GM19239 (cell line): ENCODE measurements at places on chromosomes 2 and 18.

GRCh38 chr2:41992671-41993434 is 55.0 kb upstream of the PKDCC start:
- DNase-seq, result no peak

DNA sequence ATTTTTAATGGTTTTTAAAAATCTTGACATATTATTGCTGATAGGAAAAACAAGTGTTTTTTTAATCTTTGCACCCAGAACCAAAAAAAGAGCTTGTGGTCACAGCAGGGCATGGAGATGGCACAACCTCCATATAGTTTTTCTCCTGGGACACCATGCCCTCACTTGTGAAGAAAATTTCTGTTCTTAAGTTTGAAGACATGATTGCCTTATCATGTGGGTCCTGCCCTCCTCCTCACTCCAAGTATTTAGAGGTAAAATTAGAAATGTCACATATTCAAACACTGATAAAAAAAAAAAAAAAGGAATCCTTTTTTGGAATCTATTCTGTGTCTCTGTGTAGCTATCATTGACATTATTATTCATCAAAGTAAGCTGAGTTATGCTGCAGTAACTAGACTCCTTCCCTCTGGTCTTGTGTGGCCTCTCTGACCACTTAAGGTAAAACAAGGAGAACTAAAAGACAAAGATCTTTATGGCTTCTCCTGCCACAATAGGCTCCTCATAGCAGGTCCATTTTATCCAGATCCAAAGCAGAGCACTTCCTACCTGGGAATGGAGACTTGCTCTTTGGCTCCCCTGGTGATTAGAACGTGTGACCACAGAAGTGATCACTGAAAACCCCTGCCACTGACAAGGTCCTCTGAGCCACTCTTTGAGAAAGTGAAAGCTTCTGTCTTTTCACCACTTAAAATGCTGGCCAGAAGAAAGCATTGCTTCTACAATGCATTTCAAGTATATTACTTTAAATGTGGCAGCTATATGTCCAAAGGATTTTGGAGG is 19.8 kb downstream of the ADD2 start:
- DNase-seq, result no peak

DNA sequence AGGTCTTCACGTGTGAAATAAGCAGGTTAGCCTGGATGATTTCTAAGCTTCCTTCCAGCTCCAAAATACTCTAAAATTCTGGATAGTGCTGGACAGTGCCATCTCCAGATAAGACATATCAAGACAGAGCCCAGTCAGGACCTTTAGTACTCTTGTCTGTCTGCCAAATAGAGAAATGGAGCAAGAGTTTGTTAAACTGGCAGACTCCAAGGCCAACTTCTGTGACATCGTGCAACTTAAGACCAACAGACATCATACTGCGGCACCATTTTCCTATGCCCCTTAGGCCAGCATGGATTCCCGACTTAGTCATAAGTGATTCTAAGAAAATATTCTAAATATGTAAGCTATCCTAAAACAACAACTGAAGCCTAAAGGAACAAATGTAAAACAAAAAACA is 118.6 kb downstream of the RBMS1 start:
- DNase-seq, result no peak

DNA sequence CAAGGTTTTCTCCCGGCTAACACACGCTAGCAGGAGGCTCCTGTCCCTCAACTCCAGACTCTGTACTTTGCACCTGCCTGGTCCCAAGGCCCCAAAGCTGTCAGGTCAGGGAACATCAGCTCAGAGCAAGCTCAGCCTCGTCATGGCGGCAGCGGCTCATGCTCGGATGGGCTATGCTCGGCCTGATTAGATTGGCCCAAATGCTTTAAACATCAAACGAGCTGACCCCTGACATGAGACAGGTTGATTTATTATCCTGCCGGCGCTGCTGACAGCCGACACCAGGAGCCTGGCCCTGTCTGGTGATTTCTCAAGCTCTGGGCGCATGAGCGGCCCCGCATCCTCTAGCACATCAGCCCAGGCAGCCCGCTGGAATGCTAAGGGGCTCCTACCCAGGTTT is 436.4 kb downstream of the EIPR1 start:
- no peak for DNase-seq

- DNase-seq, result no peak
These were observed 323.5 kb upstream of the CRIM1 start for GRCh38 chr2:36032046-36032445.

DNA sequence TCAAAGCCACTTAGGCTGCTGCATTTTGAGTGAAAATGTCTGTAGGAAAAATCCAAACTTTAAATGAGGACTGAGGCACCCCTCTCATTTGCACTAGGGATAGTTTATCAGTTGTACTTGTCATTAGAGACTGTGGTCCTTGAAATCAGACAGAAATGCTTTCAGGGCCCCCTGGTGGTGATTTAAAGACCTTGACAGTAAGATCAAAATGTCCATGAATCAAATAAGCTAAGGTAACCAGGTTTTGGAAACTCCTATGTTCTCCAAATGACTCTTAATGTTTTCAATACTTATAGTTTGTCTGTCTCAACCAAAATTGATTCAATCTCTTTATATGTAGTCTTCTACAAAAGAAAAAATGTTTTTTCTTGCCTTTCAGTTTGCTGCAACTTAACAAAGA is 28.8 kb upstream of the DDX18 start:
- peak; percentile 9 for DNase-seq

DNA sequence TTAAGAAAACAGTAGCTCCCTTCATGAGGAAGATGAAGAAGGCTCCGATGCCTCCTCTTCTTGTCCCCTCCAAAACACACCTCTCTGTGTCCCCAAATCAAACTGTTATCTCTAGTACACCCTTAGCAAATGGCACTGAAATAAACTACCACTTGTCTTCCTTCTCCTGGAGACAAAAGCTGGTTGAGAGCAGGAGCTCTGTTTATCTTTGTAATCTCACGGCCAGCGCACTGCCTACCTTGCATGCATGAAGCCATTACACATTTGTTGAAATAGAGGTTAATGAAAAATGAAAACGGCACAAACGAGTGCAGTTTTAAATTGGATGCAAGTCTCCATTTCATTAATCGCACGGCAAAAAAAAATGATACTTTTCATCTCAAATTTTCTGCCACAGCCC is 113.7 kb downstream of the EPB41L3 start:
- DNase-seq, result no peak

- DNase-seq, result no peak
These were observed 401.5 kb downstream of the FBXO15 start for GRCh38 chr18:73746101-73746500.

GRCh38 chr2:154193246-154193645 is 321.5 kb downstream of the GALNT13 start:
- DNase-seq, result no peak

- DNase-seq, result no peak
These were observed 12.5 kb upstream of the HNRNPLL start for GRCh38 chr2:38615237-38615636.

- no peak for DNase-seq
These were observed 31.7 kb downstream of the CELF4 start for GRCh38 chr18:37533647-37534584.

DNA sequence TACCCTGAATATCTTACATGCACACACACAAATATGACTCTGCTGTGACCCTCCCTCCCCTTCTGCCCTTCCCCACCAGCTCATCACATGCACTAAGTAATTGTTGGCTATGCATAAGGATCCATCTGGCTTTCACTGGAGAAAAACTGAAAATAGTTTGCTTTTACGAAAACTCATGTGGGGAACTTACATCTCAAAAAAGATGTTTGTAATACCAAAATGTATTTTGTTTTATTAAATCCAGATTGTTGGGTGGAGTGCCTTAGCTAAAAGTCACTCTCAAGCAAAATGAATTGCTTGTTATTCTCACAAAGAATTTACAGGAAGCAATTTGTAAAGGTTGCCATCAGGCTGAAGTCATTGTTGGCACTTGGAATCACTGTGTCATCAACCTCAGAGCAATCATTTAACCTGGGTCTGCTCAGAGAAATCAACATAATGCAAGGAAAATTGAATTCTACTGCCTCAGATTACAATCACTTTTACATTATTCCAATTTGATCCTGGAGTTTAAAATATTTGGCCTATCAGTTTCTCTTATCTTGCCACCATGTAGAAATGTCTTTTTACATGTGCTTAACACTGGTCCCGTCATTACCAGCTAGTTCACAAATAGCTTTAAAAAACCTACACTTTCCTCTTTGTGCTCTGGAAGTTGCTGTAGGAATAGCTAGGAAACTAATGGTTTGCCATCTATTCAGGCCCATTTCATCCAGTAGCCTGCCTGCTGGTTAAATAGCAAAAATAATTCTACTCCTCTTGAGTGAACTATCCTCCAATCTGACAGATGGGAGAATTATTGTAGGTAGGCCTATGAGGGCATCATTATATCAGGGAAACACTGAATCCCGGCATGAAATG is 90.3 kb upstream of the TMEM17 start:
- DNase-seq, result no peak

GRCh38 chr2:238456970-238457926 is 30.5 kb downstream of the ASB1 start:
- no peak for DNase-seq

- no peak for DNase-seq
These were observed 218.6 kb downstream of the DYM start for GRCh38 chr18:49241852-49242251.

GRCh38 chr2:175931805-175932204 is 70.3 kb downstream of the LNPK start:
- DNase-seq, result no peak

DNA sequence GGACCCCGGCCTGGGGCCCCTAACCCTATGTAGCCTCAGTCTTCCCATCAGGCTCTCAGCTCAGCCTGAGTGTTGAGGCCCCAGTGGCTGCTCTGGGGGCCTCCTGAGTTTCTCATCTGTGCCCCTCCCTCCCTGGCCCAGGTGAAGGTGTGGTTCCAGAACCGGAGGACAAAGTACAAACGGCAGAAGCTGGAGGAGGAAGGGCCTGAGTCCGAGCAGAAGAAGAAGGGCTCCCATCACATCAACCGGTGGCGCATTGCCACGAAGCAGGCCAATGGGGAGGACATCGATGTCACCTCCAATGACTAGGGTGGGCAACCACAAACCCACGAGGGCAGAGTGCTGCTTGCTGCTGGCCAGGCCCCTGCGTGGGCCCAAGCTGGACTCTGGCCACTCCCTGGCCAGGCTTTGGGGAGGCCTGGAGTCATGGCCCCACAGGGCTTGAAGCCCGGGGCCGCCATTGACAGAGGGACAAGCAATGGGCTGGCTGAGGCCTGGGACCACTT is 16.4 kb downstream of the EMX1 start:
- DNase-seq, result no peak
